ENCODE measurements at places on chromosomes 1 and 21.

DNA sequence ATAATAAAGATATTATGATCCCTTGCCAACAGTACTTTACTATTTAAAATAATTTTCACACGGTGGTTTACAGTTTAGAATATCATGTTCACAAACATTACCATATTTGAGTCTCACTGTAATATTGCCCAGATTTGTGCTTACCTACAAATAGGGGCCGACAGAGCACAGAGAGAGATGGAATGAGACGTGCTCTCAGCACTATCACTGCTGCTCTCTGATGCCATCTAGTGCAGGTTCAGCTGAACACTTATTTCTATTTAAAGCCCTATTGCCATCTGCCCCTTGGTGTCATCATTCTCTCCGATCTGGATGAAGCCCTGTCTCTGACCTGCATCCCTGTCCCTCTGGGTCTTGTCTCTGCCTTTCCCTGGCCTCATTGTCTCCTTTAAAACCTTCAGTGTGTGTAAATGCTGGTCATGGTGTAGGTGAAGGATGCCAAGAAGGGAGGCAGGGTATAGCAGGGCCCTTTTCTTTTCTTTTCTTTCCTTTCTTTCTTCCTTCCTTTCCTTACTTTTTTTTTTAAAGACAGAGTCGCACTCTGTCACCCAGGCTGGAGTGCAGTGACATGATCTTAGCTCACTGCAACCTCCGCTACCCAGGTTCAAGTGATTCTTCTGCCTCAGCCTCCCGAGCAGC is 6.9 kb upstream of the GPATCH4 start:
- peak; percentile 70 for DNase-seq

DNA sequence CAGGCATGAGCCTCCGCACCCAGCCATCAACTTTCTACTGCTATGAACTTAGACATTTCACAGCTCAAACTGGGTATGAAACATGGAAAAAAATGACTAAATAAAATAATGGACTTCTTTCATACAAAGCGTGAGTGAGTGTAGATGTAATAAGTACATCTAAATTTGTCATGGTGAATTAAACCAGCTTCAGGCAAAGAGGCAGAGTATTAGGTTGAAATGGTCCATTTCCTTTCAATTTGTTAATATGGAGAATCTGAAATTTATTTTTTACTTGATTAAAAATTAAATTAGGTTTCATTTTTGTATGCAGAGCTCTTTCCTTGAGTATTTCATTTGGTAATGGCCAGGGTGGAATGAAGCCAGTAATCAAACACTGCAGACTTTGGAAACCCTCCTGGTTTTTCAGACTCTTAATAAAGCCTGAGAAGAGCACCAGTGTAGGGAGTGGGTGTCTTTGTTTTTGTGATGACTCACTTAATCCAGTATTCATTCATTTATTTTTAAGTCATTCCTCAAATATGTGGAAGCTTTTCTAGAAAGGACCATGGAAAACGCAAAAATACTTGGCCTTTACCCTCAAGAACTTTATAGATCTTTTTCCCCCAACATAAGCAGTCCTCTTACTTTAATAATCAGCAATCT is 49.2 kb downstream of the ALG14 start:
- no peak for DNase-seq

- DNase-seq, result no peak
Observed at GRCh38 chr1:29835406-29835805, 599.1 kb downstream of the PTPRU start.

DNA sequence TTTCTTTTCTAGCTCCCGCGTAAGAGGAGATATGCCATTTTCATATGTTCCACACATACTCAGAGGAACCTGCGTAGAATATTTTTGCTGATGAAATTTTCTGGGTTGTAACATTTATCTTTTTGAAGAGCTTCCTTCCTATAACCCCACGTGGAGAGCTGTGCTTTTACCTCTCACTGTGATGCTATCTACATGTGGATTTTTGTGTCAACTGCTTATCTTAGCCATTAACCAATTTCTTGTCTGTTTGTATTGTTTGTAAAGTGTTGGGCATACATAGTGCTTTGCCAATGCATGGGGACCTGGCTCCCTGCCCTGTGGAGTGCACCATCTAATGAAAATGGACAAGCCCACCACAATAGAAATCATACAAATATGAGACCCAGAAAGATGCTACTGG is 266.1 kb downstream of the TNR start:
- no peak for DNase-seq

DNA sequence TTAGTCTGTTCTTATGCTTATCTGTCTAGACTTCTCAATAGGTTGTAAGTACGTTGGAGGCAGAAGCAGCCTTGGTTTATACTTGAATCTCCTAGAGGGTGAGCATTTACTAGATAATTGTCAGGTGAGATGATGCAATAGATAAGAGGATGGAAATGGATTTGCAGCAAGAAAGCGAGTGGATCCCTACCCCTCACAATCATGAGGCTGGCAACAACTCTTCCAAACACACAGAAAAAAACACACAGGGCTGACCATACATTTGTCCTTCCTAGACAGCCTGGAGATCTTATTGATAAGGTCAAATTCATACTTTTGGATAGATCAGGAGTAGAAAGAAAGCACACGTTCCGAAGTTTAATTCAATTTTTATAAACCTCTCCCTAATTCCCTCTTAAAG is 481.4 kb upstream of the CAMK1G start:
- no peak for DNase-seq

DNA sequence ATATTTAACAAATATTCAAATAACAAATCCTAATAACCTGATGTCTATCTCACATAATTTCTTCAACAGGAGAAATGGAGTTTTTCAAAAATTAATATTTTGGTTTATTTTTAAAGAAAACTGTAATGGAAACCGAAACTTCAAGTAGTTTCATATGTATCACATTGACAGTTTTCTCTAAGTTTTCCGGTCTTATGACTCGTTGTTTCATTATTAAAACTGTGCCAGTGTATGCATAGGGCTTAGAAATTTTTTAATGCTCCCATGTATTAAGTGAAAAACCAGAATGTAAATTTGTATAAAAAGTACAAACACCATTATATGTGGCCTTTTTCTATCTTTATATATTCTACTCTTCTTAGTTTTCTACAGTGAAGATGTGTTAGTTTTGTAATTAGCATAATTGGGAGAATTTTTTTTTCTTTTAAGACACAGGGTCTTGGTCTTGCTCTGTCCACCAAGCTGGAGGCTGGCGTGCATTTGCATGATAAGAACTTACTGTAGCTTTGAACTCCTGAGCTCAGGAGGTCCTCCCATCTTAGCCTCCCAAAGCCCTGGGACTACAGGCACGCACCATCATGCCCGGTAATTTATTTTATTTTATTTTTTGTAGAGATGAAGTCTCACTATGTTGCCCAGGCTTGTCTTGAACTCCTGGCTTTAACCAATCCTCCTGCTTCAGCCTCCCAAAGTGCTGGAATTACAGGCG is 43.9 kb upstream of the SAMSN1 start:
- peak; percentile 11 for DNase-seq

DNA sequence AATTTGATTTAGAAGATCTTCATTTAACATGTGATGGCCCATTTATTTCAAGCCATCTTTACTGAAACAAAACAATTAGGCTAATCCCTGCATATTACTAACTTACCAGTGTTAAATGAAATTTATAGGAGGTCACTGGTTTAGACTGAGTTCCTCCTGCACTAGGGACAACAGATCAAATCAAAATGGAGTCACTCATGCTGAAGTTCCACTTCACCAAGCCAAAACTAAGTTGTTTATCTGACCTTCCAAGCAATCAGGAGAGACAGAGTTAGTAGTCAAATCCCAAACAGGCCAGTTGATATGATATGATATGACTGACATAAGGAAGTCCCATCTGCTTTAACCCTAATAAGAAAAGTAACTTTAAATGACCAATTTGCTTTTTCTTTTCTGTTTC is 4.8 kb downstream of the LYST start:
- DNase-seq, result no peak

GRCh38 chr1:169931795-169932231 is 38.1 kb upstream of the SCYL3 start:
- DNase-seq, result no peak

- DNase-seq, result no peak
Observed at GRCh38 chr1:161267321-161267720, 8.8 kb downstream of the PCP4L1 start.

DNA sequence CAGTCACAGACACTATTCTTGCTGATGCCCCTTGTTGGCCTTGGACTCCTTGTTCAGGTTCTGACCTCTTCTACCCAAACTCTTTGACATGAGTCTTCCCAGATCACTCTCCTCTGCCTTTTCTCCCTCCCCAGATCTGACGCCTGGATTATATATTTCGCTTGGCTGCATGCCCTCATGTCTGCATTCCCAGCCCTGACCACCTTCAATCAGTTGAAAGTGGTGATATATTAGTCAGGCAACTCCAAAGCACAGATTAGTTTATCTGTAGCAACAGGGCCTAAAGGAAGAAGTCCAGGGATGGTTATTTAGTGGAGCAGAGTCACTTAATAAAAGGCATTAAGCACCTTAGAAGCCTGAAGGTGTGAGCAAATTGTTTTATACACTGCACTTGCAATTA is 110.0 kb upstream of the GUCA2B start:
- no peak for DNase-seq

GRCh38 chr1:75969550-75969949 is 37.3 kb upstream of the ASB17 start:
- DNase-seq, result no peak

GRCh38 chr1:201456499-201457309 is 12.3 kb downstream of the PHLDA3 start:
- no peak for DNase-seq

DNA sequence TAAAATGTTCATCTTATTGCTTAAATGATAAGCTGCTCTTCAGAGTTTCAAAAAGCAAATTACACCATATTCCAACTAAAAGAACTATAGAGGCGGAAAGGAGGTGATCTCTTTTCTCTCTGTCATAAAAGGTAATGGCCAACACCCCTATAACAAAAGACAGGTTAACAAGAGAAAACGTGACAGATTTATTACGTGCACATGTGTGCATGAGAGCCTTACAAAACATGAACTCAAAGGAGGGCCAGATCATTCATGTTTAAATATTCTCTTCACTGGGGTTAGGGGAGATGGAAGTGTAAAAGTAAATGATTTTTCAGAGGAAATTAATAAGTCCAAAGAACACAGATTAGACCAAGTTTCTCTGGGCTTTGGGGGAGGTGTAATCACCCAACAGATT is 26.5 kb upstream of the FMO2 start:
- no peak for DNase-seq

- no peak for DNase-seq
Observed at GRCh38 chr21:44547656-44548331, 3.5 kb downstream of the KRTAP10-2 start.

- DNase-seq, result no peak
Observed at GRCh38 chr1:87902830-87903229, 574.1 kb downstream of the LMO4 start.

DNA sequence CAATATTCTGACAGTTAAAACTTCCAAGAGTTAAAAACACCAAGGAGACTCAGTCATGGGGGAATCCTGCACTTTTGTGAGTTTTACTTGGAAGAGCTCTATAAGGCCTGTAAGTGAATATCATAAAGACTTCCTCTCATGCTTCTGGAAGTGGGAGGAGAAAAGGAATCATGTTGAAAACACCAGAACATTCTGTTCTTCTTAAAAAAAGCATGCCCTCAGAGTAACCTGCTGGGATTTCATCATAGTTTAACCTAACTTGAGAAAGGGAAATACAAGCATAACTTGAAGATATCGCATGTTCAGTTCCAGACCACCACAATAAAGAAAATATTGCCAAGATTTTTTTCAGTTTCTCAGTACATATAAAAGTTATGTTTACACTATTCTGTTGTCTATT is 51.9 kb downstream of the COL11A1 start:
- no peak for DNase-seq

- peak; percentile 65 for DNase-seq
Observed at GRCh38 chr1:234602334-234603220, 7.4 kb downstream of the IRF2BP2 start.

DNA sequence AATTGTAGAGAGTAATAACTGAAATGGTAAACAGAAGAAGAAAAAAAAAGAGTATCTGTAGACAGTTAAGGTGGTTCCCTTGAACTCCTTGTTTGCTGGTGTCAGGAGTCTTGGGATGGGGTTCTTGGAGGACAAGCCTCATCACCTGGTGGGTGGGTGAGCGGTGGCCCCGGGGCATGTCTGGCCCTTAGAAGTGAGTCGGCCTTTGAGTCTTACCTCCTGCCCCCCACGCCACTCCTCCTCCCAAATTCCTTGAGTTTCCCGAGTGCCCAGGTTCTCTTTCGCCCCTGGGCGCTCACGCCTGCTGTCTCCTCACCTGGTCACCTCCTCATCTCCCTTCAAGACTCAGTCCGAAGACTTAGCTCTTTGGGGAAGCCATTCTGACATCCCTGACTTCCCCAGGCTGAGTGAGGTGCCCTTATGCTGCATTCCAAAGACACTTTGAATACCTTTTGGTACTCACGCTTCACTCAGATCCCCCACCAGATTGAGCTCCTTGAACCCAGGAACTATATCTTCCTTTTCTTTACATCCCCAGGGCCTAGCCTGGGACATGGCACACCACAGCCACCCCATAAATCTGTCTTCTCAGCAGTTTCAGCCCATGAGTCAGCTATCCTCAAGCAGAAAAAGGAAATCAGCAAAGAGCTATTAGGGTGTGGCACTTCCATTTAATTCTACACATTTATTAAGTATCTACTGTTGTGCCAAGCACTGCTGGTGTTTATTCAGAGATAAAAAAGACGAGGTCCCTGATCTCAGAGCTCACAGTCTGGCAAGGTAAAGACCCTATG is 13.5 kb upstream of the IKBKE start:
- no peak for DNase-seq

- no peak for DNase-seq
Observed at GRCh38 chr1:209802117-209802779, 3.7 kb downstream of the IRF6 start.

DNA sequence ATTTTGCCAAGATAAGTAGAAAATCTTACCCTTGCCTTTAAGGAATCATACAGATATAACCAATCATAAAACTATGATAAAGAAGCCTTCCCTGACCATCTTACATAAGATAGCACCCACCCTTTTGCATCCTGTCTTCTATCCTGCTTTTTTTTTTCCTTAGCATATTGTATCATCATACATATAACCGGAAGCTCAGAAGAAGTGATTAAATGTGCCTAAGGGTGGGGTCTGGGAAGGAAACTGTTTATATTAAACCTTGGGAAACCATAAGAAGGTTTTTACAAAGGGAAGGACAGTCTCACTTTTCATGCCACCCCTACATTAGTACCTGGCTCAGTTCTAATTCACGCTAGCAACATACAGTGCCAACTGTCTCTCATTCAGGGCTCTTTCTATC is 66.8 kb downstream of the LUZP1 start:
- no peak for DNase-seq

DNA sequence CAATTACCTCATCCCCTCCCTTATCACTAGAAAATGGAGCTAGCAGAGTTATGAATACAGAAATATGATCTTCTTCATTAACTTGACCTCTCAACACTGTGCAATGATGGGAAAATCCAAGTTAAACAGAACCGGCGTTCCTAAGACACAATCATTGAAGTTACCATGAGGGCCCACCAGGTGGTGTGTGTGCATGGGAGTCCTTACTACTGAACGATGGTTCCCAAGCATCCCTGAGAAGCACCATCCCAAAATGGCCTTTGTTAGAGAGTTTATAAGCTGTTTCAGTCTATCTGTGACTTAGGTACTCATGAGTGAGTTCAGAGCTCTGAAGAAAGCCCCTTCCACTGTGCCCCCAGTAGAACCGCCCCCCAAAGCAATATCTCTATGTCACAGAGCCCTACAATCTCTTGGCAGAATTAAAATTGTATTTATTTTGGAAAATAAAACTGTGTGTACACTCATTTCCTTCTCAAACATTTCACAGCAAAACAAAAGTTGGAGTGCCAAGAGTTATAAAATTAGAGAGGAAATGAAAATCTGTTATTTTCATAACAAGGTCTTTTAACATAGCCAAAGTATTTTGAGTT is 56.8 kb downstream of the PLD5 start:
- peak; percentile 34 for DNase-seq
